ENCODE measurements at places on chromosomes 6 and 20.
A peak's percentile ranks its signal among the peaks of the same experiment; 100 is the strongest.

- DNase-seq = no peak
Observed at GRCh38 chr6:116359131-116359530, 11.6 kb upstream of the DSE start.

DNA sequence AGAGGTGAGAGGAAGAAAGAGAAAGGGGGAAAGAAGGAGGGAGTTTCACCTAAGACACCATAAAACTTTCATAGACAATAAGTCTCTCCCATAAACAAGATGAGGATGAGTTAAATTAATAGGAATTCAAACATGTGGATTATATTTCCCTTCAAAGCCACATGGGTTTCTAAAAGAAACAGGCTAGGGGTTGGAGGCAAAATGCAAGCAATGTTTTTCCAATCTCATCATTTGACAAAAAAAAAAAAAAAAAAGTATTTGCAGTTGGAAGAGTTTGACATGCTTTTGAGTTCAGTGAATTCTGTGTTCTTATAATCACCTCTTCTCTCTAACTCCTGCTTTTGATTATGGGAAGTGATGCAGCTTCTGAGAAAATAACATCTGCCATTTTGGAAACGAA lies 286.5 kb upstream of the PRND start:
- DNase-seq = no peak

DNA sequence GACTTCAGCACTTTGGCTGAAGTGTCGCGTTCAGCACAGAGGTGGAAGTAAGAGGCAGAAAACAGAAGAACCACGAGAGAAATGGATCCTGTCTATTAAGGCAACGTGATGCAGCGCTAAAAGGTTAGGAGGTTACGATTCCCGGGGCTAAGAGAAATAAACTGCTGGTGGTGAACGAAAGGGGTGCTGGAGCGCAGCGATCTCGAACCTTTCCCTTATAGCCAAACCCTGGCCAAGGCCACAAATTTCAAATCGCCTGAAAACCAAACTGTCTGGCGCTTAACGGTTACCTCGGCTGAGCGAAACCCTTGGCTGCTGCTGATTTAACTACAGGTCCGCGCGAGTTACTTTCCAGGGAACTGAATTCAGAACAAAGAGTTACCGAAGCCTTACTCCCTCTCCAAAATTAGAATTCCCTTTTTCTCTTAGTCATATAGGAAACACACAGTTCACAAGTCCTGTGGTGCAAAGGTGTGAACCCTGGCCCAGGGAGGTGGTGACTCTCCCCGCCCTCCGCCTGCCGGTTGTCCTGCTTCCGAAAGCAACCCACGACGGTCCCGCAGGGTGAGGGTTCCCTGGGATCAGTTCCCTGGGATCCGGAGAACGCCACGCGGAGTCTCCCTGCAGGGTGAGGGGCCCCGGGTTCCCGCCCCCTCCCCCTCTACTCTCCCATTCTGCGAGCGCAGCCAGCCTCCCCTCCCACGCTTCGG lies 1.3 kb upstream of the SLC35D3 start:
- no peak for DNase-seq

DNA sequence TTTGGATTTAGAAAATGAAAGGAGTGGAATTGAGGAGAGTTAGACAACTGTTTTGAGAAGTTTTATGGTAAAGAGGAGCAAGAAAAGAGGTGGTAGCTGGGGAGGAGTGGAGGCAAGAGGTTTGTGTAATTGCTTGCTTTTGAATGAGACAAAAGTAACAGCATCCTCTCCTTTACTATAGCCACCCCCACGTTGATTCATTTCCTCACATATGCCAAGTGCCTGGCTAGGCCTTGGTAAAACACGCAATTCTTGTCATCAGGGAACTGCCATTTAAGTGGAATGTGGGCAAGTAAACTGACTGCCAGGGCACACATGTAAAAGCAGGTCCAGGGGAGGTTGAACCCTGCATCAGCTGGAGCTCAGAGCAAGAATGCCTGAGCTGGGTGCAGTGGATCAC lies 4.1 kb downstream of the MTRES1 start:
- DNase-seq = no peak

GRCh38 chr20:46221256-46221833 lies 87.0 kb downstream of the CDH22 start:
- no peak for DNase-seq

DNA sequence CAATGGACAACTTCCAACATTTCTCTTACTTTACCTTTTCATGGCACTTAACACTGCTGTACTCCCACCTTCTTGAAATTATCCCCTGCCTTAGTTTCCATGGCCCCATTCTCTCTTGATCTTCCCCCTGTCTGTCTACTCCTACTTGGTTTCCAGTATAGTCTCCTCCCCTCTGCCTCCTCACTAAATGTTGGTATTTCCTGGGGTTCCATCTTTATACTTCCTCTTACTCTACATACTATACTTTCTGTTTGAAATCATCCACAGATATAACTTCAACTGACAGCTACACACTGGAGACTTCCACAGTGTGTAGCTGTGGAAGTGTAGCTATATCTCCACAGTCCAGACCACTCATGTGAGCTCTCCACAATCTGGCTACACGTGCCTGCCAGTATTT lies 13.5 kb downstream of the ZHX3 start:
- DNase-seq = no peak

DNA sequence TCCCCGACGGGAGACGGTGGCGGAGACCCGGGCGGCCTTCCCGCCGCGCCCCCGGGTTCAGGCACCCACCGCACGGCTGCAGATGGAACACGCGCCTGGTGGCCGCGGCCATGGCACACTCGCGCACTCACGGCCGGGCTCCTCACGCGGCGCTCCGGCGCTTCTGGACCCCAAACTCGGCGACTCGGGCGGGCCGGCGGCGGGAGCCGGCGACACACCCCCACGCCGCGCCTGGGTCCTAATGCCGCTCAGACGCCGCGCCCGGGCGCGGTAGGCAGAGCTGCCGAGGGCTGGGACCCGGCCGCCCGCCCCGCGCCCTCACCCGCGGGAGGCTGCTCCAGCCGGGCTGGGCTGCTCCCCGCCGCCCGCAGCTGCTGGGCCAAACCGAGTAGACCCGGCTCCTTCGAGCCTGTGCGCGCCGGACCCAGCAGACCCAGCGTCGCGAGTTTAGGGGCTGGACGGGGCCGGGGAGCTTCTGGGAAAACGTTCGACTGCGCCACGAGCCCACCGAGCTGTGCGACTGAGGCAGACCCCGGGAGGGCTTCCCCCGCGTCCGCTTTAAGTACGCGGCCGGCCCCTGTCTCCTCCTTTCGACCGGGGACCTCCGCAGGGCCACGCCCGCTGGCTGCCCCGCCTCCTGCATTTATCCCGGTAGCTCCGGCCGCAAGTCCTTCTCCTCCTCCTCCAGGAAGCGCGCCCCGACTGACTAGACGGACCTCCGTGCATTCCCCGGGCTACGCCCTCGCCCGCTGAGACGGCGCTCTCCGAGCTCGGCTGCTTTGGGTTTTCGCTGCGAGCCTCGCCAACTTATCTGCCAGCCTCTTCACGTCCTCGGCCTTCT lies at the start of gene SLC4A11:
TSS of gene SLC4A11 (minus strand) at position 165 of the 841 bp plus-strand sequence. CDS start at position 112, 53 bp downstream.
- DNase-seq = no peak

GRCh38 chr20:55375920-55376319 lies 629.4 kb downstream of the CBLN4 start:
- no peak for DNase-seq

DNA sequence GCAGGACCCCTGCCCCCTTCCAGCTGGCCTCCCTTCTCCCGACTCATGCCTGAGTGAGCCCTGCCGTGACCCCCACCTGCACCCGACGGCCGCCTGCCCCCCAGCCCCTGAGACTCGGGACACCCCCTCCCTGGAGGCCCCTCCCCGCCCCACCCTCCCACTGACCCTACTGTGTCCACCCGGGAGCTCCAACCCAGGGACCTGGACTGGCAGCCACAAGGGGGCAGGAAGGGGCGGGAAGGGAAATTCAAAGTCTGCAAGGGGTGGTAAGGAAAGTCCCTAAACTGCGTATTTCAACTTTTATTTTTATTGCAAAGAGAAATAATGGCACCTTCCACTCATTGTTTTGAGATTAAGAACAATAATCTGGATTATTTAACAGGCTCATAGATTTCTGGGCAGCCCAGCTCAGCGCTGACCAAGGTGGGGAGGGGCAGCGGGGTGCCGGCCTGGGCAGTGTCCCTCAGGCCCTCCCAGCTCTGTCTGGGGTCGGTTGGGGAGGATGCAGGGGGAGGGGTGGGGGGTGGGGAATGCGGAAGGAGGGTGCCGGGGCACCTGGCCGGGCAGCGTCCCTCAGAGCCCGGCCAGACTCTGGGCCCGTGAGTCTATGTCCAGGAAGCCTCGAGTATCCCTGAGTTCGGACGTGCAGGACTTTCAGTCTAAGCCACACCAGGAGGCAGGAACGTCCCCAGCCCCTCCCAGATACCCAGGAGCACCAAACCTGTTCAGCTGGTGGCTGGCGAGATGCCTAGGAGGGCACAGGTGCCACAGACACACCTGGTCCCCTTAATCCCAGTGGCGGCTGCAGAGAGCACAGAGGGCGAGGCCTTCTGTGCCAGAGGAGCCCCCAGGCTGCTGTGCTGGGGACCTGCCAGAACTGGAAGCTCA lies 1.3 kb upstream of the PTK6 start:
- DNase-seq = no peak

DNA sequence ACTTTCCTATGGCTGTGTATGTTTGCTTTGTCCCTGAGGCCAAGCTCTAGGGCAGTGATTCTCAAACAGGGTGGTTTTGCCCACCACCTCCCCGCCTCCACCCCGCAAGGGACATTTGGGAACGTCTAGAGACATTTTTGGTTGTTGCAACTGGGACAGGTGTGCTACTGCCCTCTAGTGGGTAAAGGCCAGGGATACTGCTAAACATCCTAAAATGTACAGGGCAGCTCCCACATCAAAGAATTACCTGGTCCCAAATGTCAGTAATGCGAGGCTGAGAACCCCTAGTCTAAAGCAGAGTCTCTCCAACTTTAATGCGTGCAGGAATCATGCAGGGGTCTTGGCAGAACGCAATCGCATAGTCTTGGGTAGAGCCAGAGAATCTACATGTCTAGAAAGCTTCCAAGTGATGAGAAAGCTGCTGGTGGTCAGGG lies 5.1 kb downstream of the KCNS1 start:
- DNase-seq = peak; percentile 28

DNA sequence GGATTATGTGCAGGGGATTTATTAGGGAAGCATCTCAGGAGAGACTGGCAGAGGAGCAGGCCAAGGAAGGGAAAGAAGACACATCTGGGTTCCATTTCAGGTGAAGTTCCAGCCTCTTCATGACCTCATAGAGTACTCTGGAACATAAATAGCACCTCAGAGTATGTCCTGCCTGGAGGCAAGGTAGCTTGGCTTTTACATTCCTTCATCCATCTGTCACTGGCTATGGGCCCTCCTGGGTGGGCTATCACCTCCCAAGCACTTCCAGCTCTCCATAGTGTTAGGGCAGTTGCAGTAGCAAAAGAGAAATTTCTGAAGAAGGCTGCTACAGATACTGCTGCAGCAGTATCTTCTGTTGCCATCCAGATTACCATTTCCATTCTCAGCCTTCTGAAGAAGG lies 116.0 kb downstream of the PLCB1 start:
- no peak for DNase-seq

- no peak for DNase-seq
Observed at GRCh38 chr20:50242863-50243609, 52.4 kb downstream of the CEBPB start.

- DNase-seq = no peak
Observed at GRCh38 chr6:104958178-104959025, 1.5 kb downstream of the LIN28B start.

DNA sequence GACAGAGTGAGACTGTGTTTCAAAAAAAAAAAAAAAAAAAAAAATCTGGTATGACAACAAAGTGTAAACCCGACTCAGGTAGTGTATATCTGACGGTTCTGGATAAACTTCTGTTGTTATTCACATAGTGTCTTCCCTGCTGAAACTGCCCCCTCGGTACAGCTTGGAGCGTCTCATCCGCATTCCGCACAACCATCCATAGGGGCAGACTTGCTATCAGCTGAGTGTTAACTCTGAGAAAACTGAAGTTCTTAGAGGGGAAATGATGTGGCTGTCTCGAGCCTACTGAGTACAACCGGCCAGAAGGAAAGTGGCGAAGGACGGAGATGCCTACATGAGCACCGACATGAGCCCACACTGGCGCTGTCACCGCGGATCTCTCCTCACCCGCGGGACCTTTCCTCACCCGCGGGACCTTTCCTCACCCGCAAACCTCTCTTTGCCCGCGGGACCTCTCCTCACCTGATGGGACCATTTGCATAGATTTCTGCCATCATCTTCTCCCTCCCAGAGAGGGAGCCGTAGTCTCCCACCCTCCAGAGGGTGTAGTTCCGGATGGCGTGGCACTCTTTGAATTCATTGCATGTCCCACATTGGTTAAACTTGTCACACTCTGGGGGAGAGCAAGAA lies 9.8 kb downstream of the CTSZ start:
- no peak for DNase-seq

- DNase-seq = no peak
Observed at GRCh38 chr20:18678549-18679419, 90.9 kb downstream of the DTD1 start.

- DNase-seq = no peak
Observed at GRCh38 chr6:52416629-52417151, 3.5 kb upstream of the EFHC1 start.

- no peak for DNase-seq
Observed at GRCh38 chr6:3738381-3739131, 13.0 kb downstream of the PXDC1 start.

GRCh38 chr6:57248311-57248895 lies 26.3 kb upstream of the RAB23 start:
- DNase-seq = no peak

DNA sequence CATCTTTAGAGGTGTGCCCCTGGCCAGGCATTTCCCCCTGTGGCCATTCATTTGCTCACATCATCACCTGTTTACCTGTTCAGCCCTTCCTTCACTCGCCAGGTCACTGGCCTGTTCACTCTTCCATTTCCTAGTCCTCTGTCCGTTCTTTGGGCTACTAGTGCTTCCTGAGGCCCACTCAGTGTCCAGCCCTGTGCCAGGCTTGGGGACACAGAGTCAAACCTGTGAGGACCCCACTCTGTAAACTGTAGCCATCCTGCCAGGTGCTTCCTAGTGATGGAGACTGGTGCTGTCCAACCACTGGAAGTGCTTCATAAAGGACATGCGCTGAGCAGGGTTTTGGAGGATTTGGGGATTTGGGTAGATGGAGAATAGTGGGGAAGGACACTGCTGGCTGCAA lies 3.5 kb downstream of the DLGAP4 start:
- DNase-seq = no peak

DNA sequence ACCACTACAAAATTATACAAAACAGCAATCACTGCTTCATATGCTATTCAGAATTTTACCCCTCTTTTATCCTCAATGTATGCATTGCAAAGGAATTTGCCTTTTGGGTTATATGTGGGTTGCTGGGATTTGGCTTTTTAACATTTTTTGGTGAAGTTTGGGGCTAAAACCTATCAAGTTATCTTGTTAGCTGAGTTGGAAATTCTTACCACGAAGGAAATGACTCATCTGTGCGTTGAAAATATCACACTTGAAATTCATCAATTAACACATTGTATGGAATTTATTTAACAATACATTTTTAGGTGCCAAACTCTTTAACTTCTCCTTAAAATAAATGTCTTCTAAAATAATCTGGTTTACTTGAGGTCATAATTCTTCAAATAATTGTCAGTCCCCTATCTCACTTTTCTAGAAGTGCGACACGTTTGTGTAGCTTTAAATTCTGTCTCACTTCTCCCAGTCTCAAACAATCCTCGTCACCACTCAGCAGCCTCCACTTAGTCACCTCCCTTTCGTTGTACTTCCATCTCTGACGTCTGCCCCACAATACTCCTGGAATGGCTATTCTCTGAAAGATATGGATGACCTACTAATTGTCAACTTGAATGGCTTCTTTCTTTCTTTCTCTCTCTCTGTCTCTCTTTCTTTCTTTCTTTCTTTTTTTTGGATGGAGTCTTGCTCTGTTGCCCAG lies 88.5 kb downstream of the PHACTR1 start:
- DNase-seq = no peak

All from central memory CD8-positive, alpha-beta T cell (primary cell).